ENCODE measurements at places on chromosomes 12 and 14.

DNA sequence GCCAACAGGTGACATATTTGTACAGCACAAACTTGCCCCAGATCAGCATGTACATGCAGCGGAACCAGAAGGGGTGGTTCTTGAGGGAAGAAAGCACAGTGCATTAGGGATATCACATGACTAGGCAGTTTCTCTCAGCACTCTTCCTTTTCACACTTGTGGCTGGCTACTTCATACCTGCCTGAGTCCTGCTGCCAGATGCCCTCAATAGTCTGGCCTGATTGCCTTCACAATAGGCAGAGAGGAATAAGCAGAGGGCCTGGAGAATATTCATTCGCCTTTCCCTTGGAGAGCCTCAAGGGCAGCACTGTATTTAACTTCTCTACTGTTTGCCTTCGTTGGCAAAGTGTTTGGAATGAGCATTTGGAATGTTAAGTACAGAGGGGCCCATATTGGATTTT, 7.9 kb downstream of the EMG1 start:
- H3K27me3 ChIP-seq = no peaks in the 10 kb centered on the region
- no peak overlapping the region for H3K4me3 ChIP-seq
- peaks cover 95% of the 10 kb centered on the region for H3K36me3 ChIP-seq
- no peak for DNase-seq
- peak overlapping the region; percentile 37 for H3K27ac ChIP-seq
- peaks cover 3% of the 10 kb centered on the region for H3K4me1 ChIP-seq

- H3K4me1 ChIP-seq = peaks cover 15% of the 10 kb centered on the region
- H3K36me3 ChIP-seq = no peaks in the 10 kb centered on the region
- no peak overlapping the region for H3K27ac ChIP-seq
- no peaks in the 10 kb centered on the region for H3K27me3 ChIP-seq
Observed at GRCh38 chr12:39442831-39443080, 164 bp downstream of the KIF21A start.

DNA sequence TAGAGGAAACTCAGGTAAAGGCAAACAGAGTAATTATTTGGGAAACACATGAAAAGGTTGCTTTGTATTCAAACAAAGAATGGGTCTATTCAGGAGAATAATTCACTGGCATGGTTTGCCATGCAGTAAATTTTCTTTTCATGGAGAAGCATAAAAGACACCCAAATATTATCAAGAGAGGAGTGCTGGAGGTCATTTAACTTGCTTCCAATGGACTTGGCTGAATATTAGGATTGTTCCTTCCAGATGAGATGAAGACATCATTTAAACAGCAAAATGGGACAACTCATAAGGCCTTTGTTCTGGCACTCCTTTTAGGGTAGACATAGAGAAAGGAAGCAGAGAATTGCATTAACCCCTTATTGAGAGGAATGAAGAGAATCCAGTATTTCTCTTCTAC, 38.7 kb downstream of the WIF1 start:
- H3K27me3 ChIP-seq = no peaks in the 10 kb centered on the region
- no peak overlapping the region for H3K27ac ChIP-seq
- H3K36me3 ChIP-seq = no peaks in the 10 kb centered on the region
- no peak for DNase-seq
- peaks cover 19% of the 10 kb centered on the region for H3K4me1 ChIP-seq

- H3K4me3 ChIP-seq = no peak overlapping the region
- H3K36me3 ChIP-seq = no peaks in the 10 kb centered on the region
- H3K4me1 ChIP-seq = peaks cover 61% of the 10 kb centered on the region
- no peaks in the 10 kb centered on the region for H3K27me3 ChIP-seq
- H3K27ac ChIP-seq = no peak overlapping the region
Observed at GRCh38 chr12:117068492-117068891, 30.7 kb downstream of the TESC start.

- H3K4me1 ChIP-seq = no peaks in the 10 kb centered on the region
- no peaks in the 10 kb centered on the region for H3K27me3 ChIP-seq
- H3K36me3 ChIP-seq = no peaks in the 10 kb centered on the region
- H3K4me3 ChIP-seq = no peak overlapping the region
- H3K27ac ChIP-seq = no peak overlapping the region
- DNase-seq = no peak
Observed at GRCh38 chr12:82818271-82819035, 131.7 kb downstream of the TMTC2 start.

DNA sequence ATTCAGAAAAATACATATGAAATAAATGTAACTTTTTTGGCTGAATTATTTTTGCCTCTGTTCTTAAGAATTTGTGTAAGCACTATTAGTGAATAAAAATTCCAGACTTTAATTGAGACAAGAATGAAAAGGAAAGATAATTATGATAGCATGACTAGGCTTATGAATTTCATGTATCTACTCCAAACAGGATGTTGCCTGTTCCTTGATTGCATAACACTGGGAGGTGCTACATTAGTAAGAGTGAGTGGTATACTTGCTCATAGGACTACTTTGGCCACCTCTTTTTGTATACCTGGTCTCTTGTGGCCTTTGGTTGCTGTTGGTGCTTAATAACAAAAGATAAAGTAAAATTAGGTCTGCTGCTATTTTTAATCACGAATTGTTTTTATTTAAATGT, 112.8 kb downstream of the NAV3 start:
- H3K27me3 ChIP-seq = no peaks in the 10 kb centered on the region
- no peaks in the 10 kb centered on the region for H3K36me3 ChIP-seq
- H3K27ac ChIP-seq = no peak overlapping the region
- peak; percentile 30 for DNase-seq

- H3K27ac ChIP-seq = no peak overlapping the region
- DNase-seq = no peak
- H3K4me1 ChIP-seq = no peaks in the 10 kb centered on the region
- no peak overlapping the region for H3K4me3 ChIP-seq
Observed at GRCh38 chr12:127779301-127780045, 487.5 kb upstream of the TMEM132C start.

GRCh38 chr12:56105609-56105902, 1.2 kb downstream of the PA2G4 start:
- peak overlapping the region; percentile 80 for H3K4me3 ChIP-seq
- H3K27me3 ChIP-seq = no peaks in the 10 kb centered on the region
- peak overlapping the region; percentile 93 for H3K27ac ChIP-seq

DNA sequence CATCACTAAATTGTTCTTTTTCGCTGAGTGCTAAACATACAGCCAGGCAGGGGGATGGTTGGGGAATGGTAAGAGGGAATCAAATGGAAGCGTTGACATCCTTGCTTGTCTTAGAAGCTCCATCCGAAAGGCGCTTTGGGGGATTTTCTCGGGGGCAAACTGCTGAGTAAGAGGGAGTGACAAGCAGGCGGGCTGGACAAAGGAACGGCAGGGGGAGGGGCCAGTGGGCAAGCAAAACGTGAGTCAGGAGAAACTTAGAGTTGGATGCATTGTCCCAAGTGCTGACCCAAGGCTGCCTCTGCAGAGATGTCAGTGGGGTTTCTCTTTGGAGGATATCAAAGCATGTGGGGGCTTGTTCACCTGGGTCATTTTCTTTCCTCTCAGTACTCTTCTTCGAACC, 480.5 kb downstream of the VRK1 start:
- no peak overlapping the region for H3K27ac ChIP-seq
- peak; percentile 10 for DNase-seq
- H3K36me3 ChIP-seq = no peaks in the 10 kb centered on the region
- H3K27me3 ChIP-seq = no peaks in the 10 kb centered on the region
- H3K4me1 ChIP-seq = peaks cover 23% of the 10 kb centered on the region

DNA sequence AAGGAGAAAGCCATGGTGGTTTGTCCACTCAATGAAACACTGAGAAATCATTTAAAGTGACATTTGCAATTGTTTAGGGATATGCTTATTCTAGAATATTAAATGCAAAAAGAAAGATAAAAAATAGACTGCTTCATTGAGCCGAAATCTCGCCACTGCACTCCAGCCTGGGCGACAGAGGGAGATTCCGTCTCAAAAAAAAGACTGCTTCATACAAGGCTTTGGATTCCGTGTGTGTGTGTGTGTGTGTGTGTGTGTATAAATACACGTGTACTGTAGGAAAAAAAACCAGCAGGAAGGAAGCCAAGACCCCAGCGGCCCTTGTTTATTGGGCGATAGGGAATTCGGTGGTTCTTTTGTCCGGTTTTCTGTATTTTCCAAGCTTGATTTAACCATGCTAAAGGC, 3.2 kb upstream of the ZNF839 start:
- H3K4me1 ChIP-seq = no peaks in the 10 kb centered on the region
- no peak overlapping the region for H3K27ac ChIP-seq
- DNase-seq = peak; percentile 81

DNA sequence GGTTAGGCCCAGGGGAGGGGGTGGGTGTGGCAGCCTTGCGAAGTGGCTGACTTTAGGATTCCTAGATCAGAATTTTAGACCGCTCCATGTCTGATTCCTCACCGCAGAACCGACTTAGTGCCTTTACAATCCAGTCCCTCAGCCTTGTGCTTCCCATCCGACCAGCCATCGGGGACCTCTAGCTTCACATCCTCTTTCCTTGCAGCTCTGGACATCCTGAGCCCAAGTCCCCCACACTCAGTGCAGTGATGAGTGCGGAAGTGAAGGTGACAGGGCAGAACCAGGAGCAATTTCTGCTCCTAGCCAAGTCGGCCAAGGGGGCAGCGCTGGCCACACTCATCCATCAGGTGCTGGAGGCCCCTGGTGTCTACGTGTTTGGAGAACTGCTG, 557 bp downstream of the COPS7A start:
- peaks cover 22% of the 10 kb centered on the region for H3K36me3 ChIP-seq
- peaks cover 10% of the 10 kb centered on the region for H3K4me1 ChIP-seq
- no peak for DNase-seq
- H3K4me3 ChIP-seq = peak overlapping the region; percentile 90
- H3K27ac ChIP-seq = peak overlapping the region; percentile 40

DNA sequence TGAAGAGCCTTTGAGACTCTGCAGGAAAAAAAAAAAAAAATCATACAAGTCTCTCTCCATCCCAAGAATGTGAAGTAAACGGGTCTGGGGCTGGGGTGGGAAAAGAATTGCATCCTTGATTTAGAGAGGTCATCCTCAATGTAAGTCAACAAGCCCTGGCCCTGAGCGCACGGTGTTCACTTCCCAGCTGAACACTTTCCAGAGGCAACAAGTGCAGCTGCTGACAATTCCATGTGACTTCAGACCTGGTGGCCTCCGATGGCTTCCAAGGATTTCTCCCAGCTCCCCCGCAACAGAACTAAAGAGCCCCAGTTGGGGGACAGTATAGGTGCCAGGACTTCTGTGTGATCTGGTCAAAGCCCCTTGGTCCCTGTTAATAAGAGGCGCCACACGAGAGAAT, 2.4 kb downstream of the RILPL1 start:
- H3K36me3 ChIP-seq = no peaks in the 10 kb centered on the region
- DNase-seq = no peak
- H3K27me3 ChIP-seq = peaks cover 9% of the 10 kb centered on the region
- H3K4me1 ChIP-seq = peaks cover 23% of the 10 kb centered on the region
- H3K4me3 ChIP-seq = no peak overlapping the region

GRCh38 chr12:100273782-100274181, 6.8 kb downstream of the SCYL2 start:
- no peak overlapping the region for H3K27ac ChIP-seq
- H3K36me3 ChIP-seq = no peaks in the 10 kb centered on the region
- DNase-seq = no peak
- peaks cover 33% of the 10 kb centered on the region for H3K4me1 ChIP-seq
- no peaks in the 10 kb centered on the region for H3K27me3 ChIP-seq

GRCh38 chr12:90036637-90037036, 328.0 kb upstream of the ATP2B1 start:
- peak; percentile 49 for DNase-seq
- no peaks in the 10 kb centered on the region for H3K4me1 ChIP-seq
- H3K27me3 ChIP-seq = no peaks in the 10 kb centered on the region

DNA sequence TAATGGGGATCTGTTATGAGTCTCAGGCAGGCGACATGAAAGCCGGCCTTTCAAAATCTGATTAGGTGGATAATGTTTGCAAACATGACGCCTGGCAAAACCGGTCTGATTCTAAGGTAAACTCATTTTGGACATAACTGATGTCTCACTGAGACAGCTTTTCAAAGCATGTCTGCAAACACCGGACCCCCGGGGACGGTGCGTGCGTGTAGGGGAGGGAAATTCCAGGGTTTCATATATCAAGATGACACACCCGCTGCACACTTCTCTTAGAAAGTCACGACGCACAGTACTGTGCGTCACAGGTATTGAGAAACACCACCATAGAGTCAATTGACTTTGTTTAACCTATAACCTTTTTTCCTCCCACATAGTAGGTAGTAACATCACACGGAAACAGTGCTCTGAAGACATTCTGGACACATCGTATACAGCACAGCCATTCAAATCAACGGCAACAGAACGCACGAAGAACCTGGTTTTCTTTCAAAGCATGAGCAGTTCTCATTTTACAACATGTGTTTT, 43.9 kb upstream of the TESC start:
- H3K36me3 ChIP-seq = peaks cover 13% of the 10 kb centered on the region
- no peaks in the 10 kb centered on the region for H3K27me3 ChIP-seq
- no peak overlapping the region for H3K27ac ChIP-seq
- no peak for DNase-seq
- no peaks in the 10 kb centered on the region for H3K4me1 ChIP-seq
- no peak overlapping the region for H3K4me3 ChIP-seq

GRCh38 chr12:47731723-47732122, 6.4 kb upstream of the ENDOU start:
- no peaks in the 10 kb centered on the region for H3K36me3 ChIP-seq
- DNase-seq = no peak
- no peaks in the 10 kb centered on the region for H3K4me1 ChIP-seq
- no peak overlapping the region for H3K4me3 ChIP-seq
- no peaks in the 10 kb centered on the region for H3K27me3 ChIP-seq
- no peak overlapping the region for H3K27ac ChIP-seq

DNA sequence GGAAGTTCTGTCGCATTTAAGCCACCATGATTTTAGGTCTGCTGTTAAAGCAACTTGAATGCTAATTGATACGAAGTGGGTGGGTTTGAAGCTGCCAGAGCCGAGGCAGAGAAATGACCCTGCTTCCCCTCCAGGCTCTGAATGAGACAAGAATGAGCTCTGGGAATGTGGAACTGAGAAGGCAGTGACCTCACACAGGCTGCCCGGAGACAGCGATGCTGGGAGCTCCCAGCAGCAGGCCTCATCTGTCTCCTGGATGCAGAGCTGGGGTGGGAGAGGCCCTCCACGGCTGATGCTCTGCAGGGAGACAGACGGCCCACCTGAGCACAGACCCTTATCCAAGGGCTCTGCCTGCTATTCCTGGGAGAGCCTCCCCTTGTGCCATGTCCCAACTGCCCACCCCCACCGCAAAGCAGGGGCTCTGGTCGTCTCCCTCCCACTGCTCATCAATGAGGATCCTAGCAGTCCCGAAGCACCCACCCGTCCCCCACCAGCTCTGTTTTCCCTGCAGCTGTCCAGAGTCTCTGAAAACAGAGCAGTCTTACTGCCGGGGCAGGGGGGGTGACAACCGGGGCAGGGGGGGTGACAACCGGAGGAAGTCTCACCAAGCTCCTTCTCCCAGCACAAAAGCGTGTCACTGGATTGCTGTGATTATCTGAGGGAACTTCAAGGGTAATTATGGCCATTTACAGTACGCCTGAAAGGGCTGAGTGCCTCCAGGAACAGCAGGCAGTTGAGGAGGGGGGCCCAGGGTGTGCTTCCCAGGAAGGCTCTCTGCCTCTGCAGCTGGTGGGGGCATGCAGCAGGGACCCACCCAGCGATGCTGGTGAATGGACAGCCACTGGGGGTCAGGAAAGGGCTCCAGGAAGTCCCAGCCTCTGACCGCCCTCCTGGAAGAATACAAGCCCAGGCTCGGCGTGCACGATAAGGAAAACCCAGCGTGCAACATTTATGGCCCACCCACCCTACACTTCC, 67.8 kb downstream of the CHGA start:
- no peak overlapping the region for H3K4me3 ChIP-seq
- H3K36me3 ChIP-seq = peaks cover 27% of the 10 kb centered on the region
- H3K4me1 ChIP-seq = no peaks in the 10 kb centered on the region
- no peak overlapping the region for H3K27ac ChIP-seq
- DNase-seq = no peak
